ENCODE measurements at places on chromosomes 6 and 20.

GRCh38 chr20:58433029-58433647 lies 44.1 kb downstream of the VAPB start:
- no peak for DNase-seq

DNA sequence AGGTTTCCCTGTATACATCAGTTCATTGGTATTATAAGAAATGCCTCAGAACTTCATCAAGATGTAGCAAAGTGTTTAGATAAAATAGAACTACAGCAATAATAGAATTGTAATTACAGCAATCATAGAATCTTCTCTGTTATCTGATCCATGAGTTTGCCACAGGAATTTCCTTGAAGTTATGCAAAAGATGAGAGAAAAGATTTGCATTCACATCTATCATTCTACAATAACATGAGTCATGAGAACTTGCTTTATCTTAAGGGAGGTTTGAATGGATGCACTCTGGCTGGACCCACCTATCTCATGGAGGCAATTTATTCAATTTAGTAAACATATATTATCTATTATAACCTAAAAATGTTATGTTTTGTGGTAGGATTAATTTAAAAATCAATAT lies 329.8 kb upstream of the EPHA7 start:
- no peak for DNase-seq

GRCh38 chr6:41967312-41968287 lies 26.0 kb upstream of the CCND3 start:
- DNase-seq: no peak

DNA sequence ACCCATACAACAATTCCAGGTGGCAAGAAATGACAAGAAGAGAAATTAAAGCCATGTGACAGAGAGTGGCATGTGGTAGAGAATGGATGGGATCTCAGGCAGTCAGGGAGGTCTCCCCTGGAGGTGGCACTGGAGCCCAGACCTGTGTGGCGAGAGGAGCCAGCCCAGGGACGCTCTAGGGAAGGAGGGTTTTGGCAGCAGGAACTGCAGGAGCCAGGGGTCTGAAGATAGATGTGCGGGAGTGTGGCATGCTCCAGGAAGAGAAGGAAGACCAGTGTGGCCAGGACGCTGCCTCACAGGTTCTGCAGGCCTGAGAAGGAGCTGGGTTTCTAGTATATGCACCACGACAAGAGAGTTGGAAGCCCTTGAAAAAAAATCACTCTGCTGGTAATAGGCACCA lies 45.1 kb downstream of the SPATA2 start:
- no peak for DNase-seq

DNA sequence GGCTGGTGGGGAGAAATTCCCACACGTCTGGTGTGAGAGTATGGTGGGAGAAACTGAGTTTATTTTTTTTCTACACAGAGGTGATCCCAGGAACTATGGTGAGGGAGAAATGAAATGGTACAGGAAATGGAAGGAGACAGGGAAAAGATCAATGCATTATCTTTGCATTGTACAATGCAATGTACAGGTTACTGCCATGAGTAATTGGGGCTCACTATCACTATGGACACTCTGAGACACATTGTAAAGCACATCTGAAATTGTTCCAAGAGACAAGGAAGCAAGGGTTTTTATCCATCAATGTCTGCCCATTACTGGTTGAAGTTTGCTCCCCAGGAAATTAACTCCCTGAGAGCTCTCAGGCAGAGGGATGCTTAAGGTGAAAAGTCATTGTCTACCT lies 21.7 kb upstream of the FAM184A start:
- no peak for DNase-seq

Measured in stimulated activated CD8-positive, alpha-beta memory T cell treated with anti-CD3 and anti-CD28 coated beads, Interleukin-15, amount 100 ng/mL, for 4 hours (primary cell).